ENCODE measurements at places on chromosomes 12 and 14. TPM values are rescaled to one million over a fixed set of nuclear protein-coding genes. Genes with fewer than 3 reads are reported as not detected.
A peak's percentile ranks its signal among the peaks of the same experiment; 100 is the strongest.

DNA sequence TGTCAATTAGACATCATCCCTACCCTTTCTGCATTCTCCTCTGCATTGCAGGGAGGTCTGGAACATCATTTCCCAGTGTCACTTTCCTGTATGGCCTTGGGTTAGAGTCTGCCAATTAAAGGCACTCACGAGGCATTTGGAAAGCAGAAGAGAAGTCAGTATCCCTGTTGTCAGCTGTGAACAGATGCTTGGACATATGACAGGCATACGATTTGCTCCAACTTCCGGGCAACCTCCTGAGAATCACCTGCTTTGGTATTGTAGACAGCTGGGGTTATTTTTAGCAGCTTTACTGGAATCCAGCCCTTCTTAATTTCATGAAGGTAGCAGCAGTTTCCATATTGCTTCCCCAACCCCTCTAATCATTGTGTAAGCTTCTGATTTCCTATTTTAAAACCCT, 88.7 kb upstream of the DHRS4 start:
- no peak for DNase-seq
- H3K27me3 ChIP-seq = peaks cover 3% of the 10 kb centered on the region
- H3K4me3 ChIP-seq = no peak overlapping the region

Gene CLEC2A
- not detected for total RNA-seq

Gene NGDN
- 51.6 TPM for total RNA-seq

DNA sequence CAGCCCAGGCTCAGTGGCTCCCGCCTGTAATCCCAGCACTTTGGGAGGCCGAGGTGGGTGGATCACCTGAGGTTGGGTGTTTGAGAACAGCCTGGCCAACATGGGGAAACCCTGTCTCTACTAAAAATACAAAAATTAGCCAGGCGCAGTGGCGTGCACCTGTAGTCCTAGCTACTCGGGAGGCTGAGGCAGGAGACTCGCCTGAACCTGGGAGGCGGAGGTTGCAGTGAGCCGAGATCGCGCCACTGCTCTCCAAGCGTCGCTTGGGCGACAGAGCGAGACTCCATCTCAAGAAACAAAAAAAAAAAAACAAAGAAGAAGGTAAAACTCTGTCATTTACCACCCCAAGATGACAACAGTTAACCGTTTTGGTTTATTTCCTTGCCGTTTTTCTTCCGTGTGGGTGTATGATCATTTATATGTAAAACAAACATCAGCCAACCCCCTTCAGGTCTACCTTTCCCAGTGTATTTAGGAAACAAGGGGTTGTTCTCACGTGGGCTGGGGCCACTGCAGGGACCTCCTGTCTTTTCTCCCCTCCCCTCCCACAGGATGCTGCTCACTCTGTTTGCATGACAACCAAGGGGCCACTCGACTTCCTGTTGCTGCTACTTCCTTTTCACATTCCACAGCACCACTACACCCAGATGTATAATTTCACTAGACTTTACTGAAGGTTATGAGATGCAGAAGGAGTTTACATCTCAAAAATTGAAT, 13.6 kb downstream of the TTC9 start:
- H3K4me1 ChIP-seq = no peaks in the 10 kb centered on the region
- H3K27ac ChIP-seq = no peak overlapping the region
- H3K36me3 ChIP-seq = no peaks in the 10 kb centered on the region
- H3K27me3 ChIP-seq = peaks cover 6% of the 10 kb centered on the region
- H3K4me3 ChIP-seq = no peak overlapping the region

DNA sequence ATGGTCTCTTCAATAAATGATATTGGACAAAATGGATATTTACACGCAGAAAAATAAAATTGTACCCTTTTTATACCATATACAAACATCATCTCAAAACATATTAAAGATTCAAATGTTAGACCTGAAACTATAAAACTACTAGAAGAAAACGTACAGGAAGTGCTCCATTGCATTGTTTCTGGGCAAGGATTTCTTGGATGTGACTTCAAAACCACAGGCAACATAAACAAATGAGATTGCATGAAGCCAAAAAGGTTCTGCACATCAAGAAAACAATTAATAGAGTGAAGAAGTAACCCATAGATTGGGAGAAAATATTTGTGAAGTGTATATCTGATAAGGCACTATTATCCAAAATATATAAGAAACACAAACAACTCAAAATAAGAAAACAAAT, 812.4 kb downstream of the NRXN3 start:
- DNase-seq = no peak
- no peak overlapping the region for H3K27ac ChIP-seq
- no peaks in the 10 kb centered on the region for H3K27me3 ChIP-seq
- H3K4me1 ChIP-seq = peaks cover 31% of the 10 kb centered on the region
- no peaks in the 10 kb centered on the region for H3K36me3 ChIP-seq

DNA sequence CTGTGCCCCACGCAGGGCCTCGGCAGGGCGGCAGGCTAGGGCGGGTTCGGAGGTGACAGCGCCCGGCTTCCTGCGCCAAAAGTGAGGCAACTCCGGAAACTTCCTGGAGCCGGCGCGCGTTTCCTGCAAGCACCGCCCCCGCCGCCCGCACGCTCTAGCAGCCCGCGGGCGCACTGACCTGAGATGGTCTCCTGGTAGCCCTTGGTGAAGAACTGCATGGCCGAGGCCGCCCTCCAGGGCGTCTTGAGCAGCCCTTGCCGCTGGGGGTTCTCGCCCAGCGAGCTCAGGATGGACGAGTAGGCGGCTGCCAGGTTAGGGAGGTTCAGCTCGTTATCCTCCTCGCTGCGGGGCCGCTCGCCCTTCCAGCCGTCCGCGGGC, 494 bp downstream of the GCH1 start:
- H3K27me3 ChIP-seq = peaks cover 4% of the 10 kb centered on the region
- peaks cover 4% of the 10 kb centered on the region for H3K36me3 ChIP-seq
- peaks cover 13% of the 10 kb centered on the region for H3K4me1 ChIP-seq
- H3K4me3 ChIP-seq = peak overlapping the region; percentile 60

Gene WNT1
- not detected for total RNA-seq

Gene NANOG
- not detected for total RNA-seq

GRCh38 chr14:47261350-47261749, 414.1 kb downstream of the MDGA2 start:
- no peak for DNase-seq
- H3K4me1 ChIP-seq = no peaks in the 10 kb centered on the region
- H3K27me3 ChIP-seq = no peaks in the 10 kb centered on the region
- no peak overlapping the region for H3K4me3 ChIP-seq
- no peak overlapping the region for H3K27ac ChIP-seq
- H3K36me3 ChIP-seq = no peaks in the 10 kb centered on the region

Data from SJSA1 (cell line).